Stimulated activated CD8-positive, alpha-beta memory T cell treated with anti-CD3 and anti-CD28 coated beads, Interleukin-4, amount 100 ng/mL, for 4 hours (primary cell): ENCODE measurements at places on chromosomes 1 and 21.

- DNase-seq: no peak
These were observed 28.1 kb downstream of the SMAP2 start for GRCh38 chr1:40401473-40402201.

DNA sequence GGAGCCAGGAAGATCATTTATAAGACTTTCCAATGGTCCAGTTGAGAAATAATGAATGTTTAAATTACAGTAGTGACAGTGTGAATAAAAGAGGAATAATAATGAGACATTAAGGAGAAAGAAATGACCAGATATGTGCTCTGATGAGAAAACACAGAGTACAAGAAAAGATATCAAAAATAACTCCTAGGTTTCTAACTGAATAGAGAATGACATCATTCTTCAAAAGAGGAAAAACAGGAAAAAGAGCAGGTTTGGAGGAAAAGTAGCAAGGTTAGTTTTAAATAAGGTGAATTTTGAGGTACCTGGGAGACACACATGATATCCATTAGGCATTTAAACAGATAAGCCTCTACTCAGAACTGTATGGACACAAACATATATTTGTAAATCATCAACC lies 55.0 kb downstream of the ANKRD13C start:
- DNase-seq: no peak

DNA sequence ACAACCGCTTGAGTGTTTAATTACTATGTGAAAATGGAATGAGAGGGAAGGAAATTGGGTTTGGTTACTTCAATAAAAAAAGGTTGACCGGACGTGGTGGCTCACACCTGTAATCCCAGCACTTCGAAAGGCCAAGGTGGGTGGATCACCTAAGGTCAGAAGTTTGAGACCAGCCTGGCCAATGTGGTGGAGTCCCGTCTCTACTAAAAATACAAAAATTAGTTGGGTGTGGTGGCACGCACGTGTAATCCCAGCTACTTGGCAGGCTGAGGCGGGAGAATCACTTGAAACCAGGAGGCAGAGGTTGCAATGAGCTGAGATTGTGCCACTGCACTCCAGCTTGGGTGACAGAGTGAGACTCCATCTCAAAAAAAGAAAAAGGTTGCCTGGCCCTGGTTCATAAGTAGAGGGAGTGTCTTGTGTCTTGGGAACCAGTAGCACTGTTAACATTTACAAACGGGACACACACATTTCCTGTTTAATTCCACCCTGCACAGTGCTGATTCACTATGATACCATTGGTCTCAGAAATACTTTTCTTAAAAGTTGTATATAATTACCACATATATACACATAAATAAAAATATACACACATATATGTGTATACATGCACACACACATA lies 27.6 kb upstream of the CLDN14 start:
- no peak for DNase-seq

- no peak for DNase-seq
These were observed 2.9 kb downstream of the MXRA8 start for GRCh38 chr1:1355416-1355815.

GRCh38 chr1:216075339-216075738 lies 347.9 kb downstream of the USH2A start:
- no peak for DNase-seq

GRCh38 chr1:116031302-116031835 lies 55.1 kb downstream of the SLC22A15 start:
- DNase-seq: no peak
